ENCODE measurements at places on chromosomes 6 and 20.

GRCh38 chr6:98920904-98921431 lies 26.8 kb downstream of the FBXL4 start:
- no peak for DNase-seq

DNA sequence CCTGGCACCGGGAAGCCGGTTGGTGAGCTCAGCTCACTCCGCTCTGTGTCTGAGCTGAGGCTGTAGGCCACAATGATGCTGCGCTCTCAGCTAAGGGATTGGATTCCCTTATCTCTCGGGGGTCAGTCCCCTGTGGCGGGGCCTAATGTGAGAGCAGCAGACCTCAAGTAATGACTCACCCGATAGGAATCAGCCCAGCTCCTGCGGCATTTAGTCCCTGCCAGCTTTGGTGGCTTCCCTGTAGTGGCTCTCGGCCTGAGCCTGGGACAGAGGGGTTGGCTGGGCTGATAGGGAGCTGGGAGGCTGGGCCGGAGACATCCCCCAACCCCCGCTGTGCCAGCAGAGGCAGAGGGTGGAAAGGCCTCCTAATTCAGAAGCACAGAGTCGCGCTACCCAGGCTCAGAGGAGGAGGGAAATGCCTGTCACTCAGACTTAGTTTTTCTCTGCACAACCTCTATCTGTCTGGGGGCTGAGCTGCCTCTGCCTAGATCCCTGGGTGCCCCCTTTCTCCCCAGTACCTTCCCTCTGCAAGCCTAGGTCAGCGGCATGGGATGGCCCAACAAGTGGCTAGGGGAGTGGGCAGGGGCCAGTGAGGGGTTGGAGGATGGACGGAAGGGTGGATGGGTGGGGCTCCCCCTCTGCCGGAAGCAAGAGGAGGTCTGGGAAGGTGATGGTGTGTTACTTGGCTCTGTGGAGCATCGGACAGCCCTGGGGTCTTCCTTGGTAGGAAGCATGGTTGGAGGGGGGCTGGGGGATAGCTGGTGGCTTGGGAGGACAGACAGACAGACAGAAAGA lies 92.2 kb downstream of the CDH22 start:
- DNase-seq, result peak; percentile 57

GRCh38 chr6:37432590-37432915 lies 468 bp upstream of the CMTR1 start:
- no peak for DNase-seq

DNA sequence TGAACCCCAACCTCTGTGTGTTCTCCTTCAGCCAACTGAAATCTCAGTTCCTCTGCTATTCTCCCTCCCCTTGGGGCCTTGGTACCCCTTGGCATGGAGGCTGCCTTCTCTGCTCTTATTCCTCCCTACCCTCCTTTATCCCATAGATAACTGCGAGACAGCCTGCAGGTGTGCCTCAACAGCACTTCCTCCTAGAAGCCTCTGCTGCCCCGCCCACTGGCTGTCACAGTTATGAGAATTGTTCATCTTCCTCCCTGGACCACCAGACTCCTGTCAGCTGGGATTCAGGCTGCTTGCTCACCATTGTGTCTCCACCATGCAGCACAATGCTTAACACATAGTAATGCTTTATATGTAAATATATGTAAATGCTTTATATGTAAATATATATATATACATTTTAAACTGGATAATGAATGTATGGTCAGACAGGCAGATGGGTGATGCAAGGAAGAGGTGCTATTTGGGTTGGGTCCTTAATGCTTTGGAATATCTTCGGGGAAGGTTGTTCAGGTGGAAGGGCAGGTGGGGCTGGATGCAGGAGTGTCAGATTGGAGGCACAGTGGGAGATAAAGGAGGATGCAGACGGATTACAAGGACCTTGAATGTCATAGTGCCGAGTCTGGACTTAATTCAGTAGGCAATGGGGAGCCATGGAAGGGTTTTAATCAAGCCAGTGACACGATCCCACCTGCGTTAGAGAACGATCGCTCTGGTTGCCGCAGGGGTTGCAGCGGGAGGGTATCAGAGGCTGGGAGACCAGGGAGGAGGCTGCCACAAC lies 4.9 kb downstream of the CDH22 start:
- no peak for DNase-seq

DNA sequence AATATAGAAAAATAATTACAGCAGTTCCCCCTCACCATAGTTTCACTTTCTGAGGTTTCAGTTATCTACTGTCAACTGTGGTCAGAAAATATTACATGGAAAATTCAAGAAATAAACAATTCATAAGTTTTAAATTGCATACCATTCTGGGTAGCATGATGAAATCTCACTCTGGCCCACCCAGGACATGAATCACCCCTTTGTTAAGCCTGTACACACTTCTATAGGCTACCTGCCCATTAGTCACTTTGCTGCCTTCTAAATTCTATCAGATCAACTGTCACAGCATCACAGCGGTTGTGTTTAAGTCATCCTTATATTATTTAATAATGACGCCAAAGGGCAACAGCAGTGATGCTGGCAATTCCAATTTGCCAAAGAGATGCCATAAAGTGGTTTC lies 140.3 kb upstream of the RUNX2 start:
- DNase-seq, result peak; percentile 60

- no peak for DNase-seq
Observed at GRCh38 chr6:85714893-85715530, 72.3 kb upstream of the SYNCRIP start.

GRCh38 chr20:20426655-20426907 lies 58.7 kb downstream of the INSM1 start:
- DNase-seq, result no peak

DNA sequence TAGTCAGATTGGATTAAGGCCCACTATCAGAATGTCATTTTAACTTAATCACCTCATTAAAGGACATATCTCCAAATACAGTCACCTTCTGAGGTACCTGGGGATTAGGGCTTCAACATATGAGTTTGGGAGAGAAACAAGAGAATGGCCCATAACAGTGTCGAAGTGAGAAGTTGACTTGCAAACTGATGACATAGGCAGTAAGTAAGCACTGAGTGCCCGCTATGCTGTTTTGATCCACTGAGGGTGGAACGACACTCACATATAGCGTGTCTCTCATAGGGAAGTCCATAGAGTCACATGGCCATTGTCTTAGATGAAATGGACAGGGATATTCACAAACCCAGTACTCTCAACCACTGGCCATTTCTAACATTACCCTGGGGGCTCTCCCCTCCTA lies 264.2 kb downstream of the SAMD5 start:
- no peak for DNase-seq

DNA sequence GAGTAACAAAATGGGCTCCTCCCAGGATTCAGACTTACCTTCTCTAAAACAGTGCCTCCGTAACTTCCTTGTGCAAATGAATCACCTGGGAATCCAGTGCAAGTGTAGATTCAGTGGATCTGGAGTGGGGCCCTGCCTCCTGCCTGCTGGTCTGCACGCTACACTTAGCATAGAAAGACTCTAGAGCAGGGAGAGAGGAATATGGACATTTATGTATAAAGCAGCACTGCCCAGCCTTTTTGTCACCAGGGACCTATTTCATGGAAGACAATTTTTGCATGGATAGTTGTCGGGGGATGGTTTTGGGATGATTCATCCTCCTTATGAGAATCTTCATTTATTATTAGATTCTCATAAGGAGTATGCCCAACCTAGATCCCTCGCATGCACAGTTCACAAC lies 42.3 kb upstream of the L3MBTL3 start:
- DNase-seq, result no peak

- DNase-seq, result no peak
Observed at GRCh38 chr6:126926926-126927325, 191.5 kb upstream of the RSPO3 start.
